Large intestine (tissue), 12 donors: ENCODE measurements at places on chromosomes 11 and 22. TPM values are rescaled to one million over a fixed set of nuclear protein-coding genes. Genes with fewer than 3 reads are reported as not detected.

GRCh38 chr11:119000906-119001305 lies 3.0 kb downstream of the CENATAC start:
- H3K27me3 ChIP-seq = no peaks in the 10 kb centered on the region
- H3K4me3 ChIP-seq = no peak overlapping the region
- H3K27ac ChIP-seq = no peak overlapping the region
- peaks cover 4% of the 10 kb centered on the region for H3K4me1 ChIP-seq
- H3K36me3 ChIP-seq = peaks cover 26% of the 10 kb centered on the region
- no peak for DNase-seq

Gene P4HA3
- 1.3 TPM for polyA plus RNA-seq

Gene ANO1
- 12.3 TPM for polyA plus RNA-seq

DNA sequence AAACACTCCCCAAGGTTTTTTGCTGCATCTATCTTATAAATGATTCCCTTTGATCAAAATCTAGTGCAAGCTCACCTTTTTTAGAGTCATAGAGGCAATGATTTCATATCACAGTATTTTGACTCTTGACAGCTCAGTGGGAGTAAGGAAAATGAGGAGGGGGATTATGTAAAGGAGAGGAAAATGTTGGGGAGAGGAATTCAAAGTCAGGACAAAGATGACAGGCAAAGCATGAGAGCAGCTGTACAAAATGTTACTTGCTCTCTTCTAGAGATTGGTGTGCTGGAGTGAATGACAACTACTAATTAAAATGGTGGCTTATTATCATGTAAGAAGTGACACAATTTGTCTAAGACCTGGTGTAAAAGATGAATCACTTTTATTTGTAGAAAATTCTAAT lies 644.6 kb upstream of the CHORDC1 start:
- no peaks in the 10 kb centered on the region for H3K36me3 ChIP-seq
- H3K4me3 ChIP-seq = no peak overlapping the region
- no peaks in the 10 kb centered on the region for H3K4me1 ChIP-seq
- no peak for DNase-seq
- no peak overlapping the region for H3K27ac ChIP-seq
